ENCODE measurements at places on chromosomes 2 and 18. TPM values are rescaled to one million over a fixed set of nuclear protein-coding genes. Genes with fewer than 3 reads are reported as not detected.

The C2orf80 gene
- total RNA-seq: not detected

GRCh38 chr2:162060532-162060931 lies 13.5 kb downstream of the DPP4 start:
- no peak overlapping the region for H3K4me3 ChIP-seq
- H3K36me3 ChIP-seq: no peaks in the 10 kb centered on the region
- H3K27ac ChIP-seq: no peak overlapping the region
- no peak for DNase-seq

DNA sequence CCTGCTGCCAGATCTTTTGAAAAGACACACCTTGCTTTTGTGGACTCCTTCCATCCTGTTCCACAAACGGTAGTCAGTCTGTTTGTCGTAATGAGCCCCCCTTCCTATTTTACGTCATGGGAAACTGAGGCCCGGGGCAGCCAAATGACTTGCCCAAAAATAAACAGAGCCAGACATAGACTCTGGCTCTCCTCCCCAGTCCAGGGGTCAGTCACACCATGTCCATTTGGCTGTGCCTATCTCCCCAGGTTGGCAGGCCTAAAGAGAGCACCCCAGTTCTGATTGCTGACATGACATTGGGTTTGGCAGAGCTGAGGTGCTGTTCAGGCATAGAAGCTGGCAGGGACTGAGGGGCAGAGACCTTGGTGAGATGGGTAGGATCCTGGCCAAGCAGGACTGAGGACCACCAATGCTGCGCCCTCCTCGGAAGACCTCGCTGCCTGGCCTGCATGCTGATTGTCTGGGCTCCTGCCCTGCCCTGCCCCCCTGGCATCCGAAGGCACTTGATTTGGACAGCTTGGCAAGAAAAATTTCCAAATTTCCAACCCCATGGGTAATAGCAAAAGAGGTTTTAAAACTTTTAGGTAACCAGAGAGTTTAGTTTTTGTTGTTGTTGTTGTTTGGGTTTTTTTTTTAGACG lies 335.4 kb downstream of the DYSF start:
- DNase-seq: peak; percentile 40
- no peak overlapping the region for H3K27ac ChIP-seq
- no peak overlapping the region for H3K4me3 ChIP-seq
- no peaks in the 10 kb centered on the region for H3K36me3 ChIP-seq
- H3K4me1 ChIP-seq: peaks cover 14% of the 10 kb centered on the region

GRCh38 chr2:15913146-15913545 lies 27.2 kb upstream of the MYCN start:
- H3K36me3 ChIP-seq: no peaks in the 10 kb centered on the region
- H3K27ac ChIP-seq: no peak overlapping the region
- H3K4me1 ChIP-seq: peaks cover 20% of the 10 kb centered on the region
- no peaks in the 10 kb centered on the region for H3K27me3 ChIP-seq
- DNase-seq: no peak
- H3K4me3 ChIP-seq: no peak overlapping the region

DNA sequence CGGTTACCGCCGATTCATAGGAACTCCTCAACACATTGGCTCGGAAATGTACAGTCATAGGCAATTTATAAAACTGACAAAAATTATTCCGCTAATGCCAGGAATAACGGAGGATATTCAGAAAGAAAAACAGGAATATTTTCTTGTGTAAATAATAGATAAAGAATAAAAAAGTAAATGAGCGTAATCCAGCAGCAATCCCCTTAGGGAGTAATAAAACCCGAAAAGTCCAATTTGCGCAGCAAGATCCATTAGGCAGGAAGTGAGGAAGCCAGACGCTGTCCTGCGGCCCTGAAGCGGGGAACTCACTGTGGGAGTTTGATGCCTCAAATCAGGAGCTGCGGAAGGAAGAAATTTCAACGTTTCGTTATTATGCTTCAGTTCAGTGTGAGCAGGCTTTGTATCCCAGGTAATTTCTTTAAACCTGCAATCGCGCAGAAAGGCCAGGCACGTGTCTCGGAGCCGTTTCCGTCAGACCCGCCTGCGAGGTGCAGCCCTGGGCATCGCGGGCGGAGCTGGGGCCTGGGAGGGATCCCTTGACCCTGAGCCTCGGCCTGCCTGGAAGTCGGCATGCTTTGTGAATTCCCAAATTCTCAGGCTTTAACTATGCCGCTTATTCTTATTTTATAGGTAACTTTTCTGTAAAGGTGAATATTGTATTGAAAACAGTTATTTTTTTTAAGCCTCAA lies 180.9 kb upstream of the ALKAL2 start:
- peaks cover 9% of the 10 kb centered on the region for H3K4me1 ChIP-seq
- H3K27ac ChIP-seq: no peak overlapping the region
- no peak for DNase-seq
- no peak overlapping the region for H3K4me3 ChIP-seq
- H3K36me3 ChIP-seq: no peaks in the 10 kb centered on the region
- H3K27me3 ChIP-seq: peaks cover 50% of the 10 kb centered on the region

Measured in sigmoid colon (tissue), 7 donors.